ENCODE measurements at places on chromosomes 3 and 15.

- no peak for DNase-seq
Measured at GRCh38 chr15:89018207-89018606, 70.0 kb upstream of the ABHD2 start.

DNA sequence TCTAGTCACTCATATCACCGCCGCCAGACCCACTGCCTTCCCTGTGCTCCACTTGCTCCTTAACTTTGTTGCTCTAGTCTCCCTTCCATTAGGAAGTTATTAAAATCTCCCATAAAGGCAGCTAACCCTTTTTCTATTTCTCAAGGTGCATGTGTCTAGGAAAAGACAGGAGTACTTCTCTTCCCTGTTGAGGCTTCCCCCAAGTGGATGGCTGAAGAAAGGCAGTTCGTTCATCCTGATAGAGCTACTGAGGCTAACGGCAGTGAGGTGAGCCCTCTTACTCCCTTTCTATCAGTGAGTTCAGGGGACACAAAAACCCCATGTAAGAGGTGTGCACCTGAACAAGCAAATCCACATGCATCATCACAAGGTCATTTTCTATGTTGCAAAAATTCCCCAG, 397.8 kb downstream of the IGSF11 start:
- no peak for DNase-seq

DNA sequence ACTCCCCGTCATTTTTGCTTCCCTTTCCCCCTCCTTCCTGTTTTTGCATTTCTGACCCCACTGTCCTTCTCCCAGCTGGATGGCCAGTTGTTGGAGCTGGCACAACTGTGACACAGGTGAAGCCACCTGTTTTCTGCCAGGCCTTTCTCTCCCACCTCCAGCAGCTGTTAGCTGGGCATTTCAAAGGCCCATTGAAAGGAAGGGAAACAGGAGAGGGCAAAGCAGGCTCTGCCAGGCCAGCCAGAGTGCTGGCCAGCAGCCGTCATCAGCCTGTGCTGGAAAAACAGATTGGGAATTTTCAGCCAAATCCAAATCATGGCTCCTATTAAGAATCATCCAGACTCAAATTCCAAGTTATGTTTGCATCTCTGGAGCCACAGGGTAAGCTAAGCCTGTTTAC, 155.2 kb upstream of the C2CD4B start:
- DNase-seq, result no peak

DNA sequence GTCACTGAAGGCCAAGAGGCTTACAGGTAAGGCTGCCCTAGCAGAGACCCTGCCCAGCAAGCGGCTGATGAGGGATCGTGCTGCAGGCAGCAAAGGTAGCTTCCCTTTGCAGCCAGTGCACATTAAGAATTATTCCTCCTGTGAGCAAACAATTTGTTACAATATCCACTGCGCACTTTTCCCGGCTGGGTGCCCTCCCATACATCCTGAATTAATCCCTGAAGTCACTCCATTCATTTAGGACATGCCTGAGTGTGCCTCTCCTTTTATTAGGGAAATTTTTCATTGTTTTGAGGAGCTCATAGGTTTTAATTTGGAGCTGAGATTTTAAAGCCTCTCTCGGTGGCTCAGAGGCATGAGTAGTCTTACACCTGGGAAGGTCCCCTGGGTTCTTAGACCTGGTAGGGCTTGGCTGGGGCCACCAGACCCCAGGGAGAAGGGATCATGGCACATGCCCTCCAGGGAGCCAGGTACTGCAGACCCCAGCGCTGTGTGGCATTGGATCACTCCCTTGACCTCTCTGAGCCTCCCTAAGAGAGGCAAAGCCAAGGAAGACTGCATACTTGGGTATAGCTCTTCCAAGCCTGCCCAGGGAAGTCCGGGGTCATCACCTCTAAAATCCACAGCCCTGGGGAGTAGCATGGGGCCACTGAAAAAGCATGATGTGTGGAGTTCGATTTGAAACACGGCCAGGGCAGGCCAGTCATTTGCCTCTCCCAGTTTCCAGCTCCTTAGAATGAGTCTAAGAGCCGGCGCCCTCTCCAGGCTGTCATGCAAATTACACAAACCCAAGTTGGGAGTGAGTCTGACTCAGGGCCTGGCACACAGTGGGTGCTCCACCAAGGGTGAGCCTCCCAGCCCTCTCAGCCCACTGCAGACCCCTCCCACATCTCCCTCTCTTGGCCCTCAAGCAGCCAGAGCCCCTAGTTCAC, 151.9 kb upstream of the LINGO1 start:
- DNase-seq, result no peak

GRCh38 chr15:78637776-78638435, 3.1 kb downstream of the CHRNB4 start:
- DNase-seq, result no peak

DNA sequence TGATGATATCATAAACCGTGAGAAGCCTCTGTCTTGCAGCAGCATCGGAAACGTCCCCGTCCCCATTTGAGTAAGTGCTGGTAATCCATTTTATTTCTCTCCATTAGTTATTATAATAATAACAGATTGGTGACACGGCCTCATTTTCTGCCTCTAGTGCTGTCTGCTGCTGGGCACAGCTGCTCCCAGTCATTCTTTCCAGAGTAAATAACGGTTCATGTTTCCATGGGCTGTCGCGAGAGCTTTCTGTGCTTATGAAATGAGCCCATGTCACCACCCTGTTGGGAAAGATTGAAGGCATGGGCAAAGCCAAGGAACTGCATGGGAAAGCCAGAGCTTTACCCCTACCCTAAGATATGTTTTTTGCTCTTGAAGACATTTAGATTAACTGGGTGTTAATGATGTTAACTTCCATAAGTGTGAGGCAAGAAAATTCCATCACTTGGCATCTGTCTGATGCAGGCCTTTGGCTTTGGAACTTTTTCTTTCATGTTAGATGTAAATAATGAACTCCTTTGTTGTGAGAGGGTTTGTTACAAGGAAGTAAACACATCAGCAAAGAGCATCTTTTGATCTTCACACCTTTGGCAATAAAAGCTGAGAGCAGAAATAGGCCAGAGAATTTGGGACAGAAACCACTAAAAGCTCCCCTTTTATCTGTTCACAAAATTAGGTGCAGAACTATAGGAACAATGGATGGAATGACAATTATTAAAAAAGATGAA, 141.8 kb downstream of the FILIP1L start:
- DNase-seq, result no peak

GRCh38 chr3:101824702-101825101, 24.6 kb upstream of the NFKBIZ start:
- DNase-seq, result no peak

- DNase-seq, result no peak
Measured at GRCh38 chr3:55615694-55616295, 128.7 kb upstream of the WNT5A start.

DNA sequence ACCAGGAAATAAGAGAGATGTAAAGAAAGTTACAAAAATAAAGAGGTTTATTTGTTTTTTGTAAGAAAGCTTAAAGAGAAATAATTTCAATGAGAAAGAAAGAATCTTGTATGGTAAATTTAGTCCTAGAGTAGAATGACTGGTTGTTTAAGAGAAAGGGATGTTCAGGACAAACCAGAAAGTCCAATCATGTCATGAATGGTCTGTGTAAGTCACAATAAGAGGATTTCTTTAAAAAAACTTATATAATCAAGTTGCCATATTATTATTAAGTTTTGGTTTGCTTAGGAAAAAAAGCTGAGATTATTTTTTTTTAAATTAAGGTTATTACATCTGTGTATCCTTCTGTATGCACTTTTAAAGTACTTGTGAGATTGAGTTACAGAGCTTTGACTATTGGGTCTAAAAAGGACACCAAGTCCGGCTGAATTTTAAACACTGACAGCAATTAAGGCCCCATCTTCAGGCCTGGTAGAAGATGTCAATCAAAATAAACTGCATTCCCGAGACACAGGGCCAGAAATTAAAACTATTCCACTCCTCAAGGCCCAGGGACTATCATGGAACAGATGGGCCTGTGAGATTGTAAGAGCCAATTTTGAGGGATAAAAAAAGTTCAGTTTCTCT, 12.2 kb downstream of the ERICH6 start:
- no peak for DNase-seq

- no peak for DNase-seq
Measured at GRCh38 chr3:130509008-130509407, 8.0 kb upstream of the COL6A6 start.

DNA sequence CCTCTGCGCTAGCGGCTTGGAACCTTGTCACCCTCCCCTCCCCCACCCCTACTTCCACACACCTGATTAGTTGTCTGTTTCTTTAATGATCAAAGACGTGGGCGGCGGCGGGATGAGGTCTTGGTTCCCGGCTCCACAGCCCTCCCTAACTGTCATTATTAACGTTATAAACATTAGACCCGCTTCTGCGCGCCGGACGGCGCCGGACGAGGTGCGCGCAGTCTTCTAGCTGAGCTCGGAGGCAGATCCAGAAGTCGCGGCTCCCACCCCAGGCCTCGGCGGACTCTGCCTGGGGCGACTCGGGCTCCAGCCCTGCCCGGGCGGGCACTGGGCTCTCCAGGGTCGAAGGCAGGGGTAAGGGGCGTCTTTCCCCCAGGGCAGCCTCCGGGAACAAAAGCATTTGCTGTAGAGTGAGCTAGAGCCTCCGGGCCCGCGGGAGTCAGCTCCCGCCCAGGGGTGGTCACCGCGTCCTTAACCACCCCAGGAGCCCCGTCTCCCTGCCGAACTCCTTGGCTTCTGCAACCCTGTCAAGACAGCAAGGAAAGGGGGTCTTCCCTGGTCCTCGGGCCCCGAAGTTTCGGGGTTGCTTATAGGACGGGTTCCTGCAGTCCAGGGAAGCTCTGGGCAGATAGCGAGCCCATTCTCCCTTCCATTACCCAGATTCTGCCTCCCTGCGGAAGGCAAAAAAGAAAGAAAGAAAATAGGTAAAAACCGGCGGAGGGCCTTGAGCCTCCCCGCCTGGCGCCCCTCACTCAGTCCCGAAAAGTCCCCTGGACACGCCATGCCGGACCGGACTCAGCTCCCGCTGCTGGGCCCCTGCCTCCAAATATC, 2.2 kb upstream of the ISLR2 start:
- no peak for DNase-seq

GRCh38 chr15:97680606-97681220, 279.8 kb upstream of the ARRDC4 start:
- no peak for DNase-seq

- no peak for DNase-seq
Measured at GRCh38 chr3:16147220-16147994, 27.1 kb upstream of the GALNT15 start.

DNA sequence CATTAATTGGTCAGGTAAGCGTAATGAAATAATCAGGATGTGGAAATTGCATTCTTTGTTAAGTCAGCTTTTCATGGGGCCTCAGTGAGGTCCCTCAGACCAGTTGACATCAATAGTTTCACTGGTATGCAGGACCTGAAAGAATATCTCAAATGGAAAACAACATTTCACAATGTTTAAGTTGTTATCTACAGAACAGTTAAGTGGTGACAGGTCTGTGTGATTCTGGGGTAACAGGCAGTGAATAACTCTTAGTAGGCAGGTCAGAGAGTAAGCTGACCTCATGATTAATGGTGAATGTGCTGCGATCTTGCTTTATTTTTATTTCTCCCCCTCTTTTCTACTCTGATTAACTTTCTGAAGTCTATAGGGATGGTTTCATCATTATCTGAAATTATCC, 28.9 kb upstream of the ACP3 start:
- no peak for DNase-seq

DNA sequence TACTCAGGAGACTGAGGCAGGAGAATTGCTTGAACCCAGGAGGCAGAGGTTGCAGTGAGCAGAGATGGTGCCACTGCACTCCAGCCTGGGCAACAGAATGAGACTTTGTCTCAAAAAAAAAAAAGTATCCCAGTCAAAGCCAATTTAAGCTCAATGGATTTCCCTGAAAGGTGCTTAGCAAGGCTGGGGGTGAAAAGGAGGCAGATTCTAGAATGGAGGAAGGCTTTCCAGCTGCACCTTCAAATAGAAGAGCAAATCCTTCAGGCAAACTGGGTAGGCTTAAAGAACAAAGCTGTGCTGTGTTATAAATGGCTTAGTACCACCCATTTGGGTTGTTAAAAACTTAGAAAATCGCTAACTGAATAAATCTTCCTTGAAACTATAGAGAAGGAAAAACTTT, 3.0 kb upstream of the IFT57 start:
- no peak for DNase-seq

- DNase-seq, result no peak
Measured at GRCh38 chr3:133478624-133479023, 78.8 kb downstream of the BFSP2 start.

- DNase-seq, result no peak
Measured at GRCh38 chr15:40436892-40437751, 3.6 kb upstream of the BAHD1 start.

DNA sequence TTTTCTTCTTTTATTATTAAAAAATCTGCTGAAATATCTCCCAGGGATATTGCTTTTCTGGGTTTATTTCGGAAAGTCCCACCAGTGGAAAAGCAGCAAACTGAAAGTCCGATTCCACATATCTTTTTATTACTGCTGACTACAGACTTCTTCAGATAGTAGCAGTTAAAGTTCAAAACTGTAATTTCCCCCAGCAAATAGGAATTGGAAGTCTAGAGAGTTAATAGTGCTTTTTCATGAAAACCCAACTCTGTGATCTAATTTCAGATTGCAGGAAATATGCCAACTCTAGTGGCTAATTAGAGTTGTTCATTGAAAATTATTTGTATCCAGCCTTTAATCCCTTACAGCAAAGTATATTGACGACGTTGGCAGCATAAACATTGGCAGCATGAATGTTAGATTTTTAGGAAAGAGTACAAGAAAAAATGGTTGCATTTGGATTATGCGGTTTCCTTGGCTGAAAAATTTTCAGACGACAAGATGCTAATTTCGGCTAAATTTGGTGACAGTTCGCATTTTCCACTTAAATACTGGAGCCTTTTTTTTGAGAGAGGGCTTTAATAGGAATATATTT, 472.9 kb upstream of the CBLB start:
- no peak for DNase-seq

DNA sequence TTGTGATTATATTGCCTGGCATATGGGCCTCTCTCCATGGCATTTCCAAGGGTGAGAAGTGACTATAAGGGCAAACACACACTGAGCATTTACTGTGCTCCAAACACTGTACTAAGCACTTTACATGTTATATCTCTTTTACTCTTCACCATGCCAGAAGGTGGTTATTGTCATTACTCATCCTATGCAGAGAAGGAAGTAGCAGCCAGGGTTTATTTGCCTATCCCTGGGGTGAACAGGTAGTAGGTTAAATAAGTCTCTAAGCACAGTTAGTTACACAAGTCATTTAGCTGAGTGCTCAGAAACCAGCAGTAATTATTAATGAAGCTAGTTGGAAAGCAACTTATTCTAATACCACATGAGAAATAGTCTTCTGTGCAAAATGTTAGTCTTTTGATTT, 109.9 kb upstream of the SYNPR start:
- no peak for DNase-seq

GRCh38 chr3:50251220-50251619, 15.2 kb downstream of the GNAI2 start:
- peak; percentile 57 for DNase-seq

DNA sequence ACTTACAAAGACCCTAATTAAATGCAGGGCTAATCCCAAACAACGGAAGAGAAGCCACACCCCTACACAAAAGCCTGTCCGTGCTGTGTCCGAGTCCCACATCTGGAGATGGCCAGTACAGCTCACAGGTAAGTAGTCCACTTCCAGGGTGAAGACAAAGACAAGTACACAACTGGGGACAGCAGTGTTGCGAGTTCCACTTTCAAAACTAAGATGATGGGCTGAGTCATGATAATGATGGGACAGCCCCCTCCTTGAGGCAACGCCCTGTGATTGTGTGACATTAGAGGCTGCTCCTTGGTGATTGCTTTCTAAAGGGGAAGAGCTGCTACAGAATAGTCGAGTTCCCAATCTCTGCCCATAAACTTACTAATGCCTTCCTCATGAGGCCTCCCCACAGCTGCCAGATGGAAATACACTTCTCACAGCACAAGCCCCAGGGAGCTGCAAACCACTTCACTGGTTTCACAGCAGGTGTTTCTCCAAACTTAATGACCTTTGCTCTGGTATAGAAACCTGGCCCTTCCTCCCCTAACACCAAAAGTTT, 27.6 kb downstream of the RFT1 start:
- DNase-seq, result peak; percentile 50
